Transverse colon (tissue), 4 donors: ENCODE measurements at places on chromosomes 11 and 22.

DNA sequence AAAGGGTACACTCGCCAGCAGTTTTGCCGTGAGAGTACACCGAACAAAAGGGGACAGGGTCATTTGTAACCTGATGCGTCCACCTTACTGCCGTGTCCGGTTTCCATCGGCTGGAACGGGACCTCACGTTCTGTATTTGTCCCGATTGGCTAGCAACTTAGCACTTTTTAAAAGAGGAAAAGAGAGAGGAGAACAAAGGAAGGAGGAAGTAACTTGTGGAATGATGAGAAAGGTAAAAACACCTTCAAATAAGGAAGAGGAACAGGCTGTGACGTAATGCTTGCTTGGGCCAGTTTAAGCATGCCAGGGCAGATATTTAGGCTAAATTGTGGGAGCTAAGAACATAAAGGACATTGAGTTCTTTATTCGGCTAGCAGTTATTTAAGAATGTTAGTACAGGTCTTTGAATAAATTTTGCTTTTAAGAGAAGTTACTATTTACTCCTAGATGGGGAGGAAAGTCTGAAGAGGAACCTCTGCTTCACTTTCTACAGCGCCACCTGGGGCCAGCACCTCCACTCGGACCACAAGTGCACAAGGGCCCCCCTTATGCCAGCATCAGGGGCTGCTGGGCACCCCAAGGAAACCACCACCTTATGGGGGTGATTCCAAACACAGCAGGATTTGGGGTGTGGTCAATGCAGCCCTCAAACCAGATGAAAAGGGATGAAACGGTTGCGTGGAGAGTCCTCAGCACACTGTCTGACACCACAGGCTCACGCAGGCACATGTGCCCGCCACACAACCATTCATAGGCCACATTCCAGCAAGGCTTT lies 5.8 kb downstream of the ARSA start:
- DNase-seq: peak; percentile 65

DNA sequence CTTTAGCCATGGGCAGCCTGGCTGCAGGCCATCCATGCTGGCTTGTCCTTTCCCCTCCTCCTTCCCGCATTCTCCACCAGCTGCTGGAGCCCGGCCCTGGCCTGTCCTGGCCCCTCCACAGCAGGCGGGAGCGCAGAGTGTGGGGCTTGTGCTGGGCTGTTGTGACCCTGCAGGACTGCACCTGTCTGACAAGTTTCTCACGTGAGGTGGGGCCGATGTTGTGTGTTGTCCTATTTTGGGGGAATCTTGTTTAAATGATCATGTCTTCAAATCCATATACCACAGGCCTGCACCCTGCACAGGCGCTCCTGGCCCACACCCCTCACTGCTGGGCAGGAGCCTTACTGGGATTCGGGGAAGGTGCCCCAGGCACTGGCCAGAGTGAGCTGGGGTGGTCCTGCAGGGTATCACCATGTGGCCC lies 30.4 kb downstream of the TBC1D22A start:
- DNase-seq: no peak

DNA sequence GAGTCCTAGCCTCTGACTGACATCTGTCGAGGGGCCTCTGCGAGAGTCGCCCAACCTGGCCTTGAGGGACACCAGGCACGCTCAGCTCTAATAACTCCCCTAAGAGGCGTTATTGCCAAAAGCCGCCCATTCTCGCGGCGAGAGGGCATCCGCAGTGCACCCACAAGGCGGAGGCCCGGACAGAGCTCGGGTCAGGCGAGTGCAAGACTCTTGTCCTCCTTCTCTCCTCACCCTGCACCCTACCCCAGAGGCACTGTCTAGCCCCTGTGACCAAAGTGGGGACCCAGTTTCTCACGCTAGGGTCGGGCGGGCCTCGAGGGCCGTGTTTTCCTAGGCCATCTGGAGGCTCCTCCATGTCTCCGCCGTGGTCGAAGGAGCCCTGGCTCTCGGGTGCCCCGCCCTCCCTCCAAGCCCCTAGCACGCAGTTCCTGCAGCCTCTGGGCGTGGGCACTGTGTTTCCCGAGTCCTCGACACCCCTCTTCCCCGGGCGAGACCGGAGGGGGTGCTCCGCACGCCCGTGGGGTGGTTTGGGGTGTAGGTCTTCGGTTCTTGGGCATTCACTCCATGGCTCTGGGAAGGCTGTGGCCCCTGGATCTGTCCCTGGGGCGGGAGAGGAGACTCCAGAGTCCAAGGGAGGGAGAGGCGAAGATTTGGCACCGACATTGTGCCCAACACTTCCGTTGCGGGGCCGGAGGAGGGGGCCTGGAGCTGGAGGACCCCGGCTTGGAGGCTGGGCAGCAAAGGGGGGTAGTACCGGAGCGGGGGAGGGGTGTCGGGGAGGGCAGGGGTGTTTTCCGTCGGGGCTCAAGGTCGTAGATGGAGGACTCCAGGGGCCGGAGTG lies 1.0 kb downstream of the CHRM4 start:
- DNase-seq: no peak

DNA sequence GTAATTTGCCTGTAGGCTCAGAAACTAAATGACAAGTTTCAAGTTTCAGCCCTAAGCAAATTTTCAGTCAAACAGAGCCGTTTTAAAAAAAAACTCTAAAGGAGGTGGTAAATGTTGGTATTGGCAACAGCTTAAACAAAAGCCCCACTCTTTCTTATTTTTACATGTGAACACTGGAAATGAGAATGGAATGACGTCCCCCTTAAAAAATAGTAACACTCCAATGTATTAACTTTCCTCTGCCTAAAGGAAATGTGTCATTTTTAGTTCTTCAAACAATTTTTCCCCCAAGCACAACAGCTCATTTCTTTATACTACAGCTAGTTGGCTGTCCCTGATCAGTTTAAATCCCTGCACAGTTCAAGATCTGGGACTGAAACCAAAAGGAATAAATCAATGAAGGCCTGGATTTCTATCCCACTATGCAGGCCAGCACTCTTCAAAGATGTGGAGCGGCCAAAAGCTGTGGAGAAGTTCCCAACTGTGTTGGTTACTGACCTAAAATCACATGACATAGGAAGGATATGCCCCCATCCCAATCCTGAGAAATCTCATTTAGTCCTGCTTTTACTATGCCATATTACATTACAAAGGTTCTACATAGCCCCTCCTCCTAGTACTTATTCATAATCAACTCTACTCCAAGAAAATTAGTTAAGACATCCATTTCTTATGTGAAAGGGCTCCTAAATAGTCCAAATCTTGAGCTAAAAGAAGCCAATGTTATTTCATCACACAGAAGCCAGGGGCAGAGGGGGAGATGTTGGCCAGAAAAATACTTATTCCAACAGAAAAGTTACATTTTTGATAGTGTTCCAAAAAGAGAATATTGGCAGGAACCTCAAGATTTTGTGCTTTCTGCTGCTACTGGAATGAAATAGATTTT lies 95.9 kb downstream of the CADM1 start:
- DNase-seq: no peak

DNA sequence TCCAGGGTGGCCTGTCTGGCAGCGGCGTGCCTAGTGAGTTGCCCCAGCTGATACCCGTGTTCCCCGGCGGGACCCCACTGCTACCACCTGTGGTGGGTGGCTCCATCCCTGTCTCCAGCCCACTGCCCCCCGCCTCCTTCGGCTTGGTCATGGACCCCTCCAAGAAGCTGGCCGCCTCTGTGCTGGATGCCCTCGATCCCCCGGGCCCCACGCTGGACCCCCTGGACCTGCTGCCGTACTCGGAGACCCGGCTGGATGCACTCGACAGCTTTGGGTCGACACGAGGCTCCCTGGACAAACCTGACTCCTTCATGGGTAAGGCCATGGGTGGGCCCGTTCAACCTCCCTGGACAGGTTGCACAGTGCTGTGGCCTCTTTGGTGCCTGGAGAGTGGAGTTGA lies 38.5 kb downstream of the ZC3H7B start:
- no peak for DNase-seq

DNA sequence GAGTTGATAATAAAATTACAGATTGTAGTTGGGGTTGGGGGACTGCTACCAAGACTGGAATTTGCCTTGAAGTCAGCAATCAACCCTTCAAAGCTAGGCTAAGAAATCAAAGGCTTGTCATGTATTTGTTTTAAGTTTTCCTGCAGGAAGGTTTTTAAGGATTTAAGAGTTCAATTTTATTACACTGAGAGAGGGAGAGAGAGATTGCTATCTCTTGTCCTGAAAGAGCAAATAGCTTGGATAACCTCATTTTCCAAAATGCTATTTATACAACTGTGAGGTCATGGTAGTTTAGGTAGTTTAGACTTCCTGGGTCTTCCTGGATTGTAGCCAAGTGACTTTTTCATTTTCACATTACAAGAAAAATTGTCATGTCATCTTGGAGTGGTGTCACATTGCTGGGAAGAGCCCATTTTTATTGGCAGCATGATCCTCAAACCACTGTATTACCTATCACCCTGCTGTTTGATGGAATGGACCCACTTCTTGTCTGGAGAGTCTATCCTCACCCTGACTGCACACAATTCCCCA lies 10.1 kb upstream of the PRSS23 start:
- DNase-seq: no peak

DNA sequence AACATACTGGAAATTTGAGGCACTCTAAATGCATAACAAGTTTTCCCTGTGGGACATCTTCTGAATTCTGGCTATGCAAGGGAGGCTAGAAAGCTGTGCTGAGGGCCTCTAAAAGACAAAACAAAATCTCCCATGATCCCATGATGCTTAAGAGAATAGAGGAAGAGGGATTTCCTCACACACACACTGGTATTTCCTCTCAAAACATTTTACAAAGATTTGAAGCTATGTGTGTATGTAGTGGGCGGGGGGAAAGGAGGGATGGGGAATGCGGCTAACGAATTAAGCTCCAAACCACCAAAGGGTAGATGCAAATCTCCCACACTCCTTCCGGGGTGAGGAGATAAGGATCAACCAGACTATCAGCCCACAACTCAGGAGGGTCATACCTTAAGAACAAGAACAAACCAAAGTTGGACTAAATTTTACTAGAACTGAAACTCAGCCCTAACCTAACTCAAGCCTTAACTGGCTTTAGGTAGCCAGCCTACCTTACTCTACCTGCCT lies 6.0 kb downstream of the OR2AT4 start:
- DNase-seq: no peak

DNA sequence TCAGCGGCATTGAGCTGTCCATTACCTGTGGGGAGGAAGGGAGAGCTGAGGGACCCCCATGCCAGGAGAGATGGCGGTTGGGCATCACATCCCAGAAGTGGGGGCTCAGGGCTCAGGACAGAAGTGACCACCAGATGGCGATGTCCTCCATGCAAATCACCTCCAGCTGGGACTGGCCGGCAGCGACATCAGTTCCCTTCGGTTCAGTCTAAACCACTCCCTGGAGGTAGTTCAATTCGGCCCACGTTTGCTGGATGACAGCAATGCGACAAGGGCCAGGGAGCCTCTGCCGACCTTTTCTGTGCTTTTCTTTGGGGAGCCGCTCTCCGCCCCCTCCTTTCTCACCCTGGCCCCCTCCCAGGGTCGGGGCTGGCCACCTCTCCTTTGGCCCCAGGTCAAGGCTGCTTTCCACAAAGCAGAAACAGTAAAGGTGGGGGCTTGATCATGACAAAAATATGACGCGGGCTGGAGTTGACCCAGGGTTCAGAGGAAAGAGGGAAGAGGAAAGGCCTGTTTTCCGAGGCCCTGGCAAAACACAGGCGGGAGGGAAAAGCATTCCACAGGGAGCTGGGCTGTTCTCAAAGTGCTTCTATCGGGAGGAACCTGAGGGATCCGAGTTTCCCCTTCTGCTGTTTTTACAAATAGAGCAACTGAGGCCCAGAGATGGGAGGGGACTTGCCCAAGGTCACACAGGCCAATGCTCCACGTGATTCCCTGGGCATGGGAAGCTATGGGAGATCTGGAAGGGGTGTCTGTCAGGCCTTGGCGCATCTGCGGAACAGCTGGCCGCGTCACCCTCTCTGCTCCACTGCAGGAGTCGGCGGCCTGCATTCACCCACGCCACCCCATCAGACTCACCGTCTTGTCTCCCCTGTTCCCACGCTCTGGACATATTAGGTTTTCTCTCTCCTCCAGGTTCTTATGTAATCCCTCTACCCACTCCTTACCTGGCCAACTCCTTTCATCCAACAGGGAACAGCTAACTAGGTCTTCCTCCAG lies 54.7 kb downstream of the FBXO7 start:
- DNase-seq: peak; percentile 87

GRCh38 chr22:22706253-22706915 lies 62.0 kb downstream of the GGTLC2 start:
- DNase-seq: no peak

DNA sequence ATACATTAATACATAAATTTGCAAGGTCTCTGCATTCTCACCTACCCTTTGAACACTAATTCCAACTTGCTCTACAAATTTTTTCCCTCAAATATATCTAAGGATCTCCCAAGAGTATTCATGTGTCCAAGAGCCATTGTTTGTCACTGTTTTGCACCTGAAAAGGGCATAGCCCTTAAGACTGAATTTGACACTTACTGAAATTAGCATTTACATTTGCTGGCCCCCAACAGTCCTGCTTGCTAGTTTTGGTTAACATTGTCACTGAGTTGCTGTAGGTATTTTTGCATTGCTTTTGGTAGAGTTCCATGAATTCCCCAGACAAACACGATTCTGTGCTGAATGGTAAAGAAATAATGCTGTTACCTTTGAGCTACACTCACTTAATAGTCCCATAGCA lies 57.3 kb downstream of the KCNA4 start:
- DNase-seq: no peak

GRCh38 chr11:9669954-9670353 lies 6.1 kb downstream of the SWAP70 start:
- no peak for DNase-seq

DNA sequence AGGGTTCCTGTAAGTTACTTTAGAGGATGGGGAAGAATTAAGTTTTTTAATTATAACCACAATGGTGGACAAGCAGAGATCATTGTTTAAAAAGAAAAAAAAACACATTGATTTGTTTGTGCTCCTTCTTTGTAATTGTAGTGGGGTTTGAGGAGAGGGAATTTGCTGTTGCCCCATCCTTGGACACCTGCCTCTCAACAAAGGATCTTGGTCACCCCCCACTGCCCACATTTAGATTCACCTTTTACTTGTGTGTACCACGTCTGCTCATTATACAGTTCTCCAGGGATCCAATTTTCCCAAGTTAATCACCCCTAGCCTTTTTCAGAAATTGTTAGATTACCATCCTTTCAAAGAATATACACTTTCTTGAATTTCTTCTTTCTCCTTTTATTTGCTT lies 53.0 kb downstream of the DNAJC24 start:
- no peak for DNase-seq

GRCh38 chr11:111348147-111348546 lies 30.9 kb downstream of the POU2AF1 start:
- no peak for DNase-seq

- DNase-seq: peak; percentile 66
Measured at GRCh38 chr22:50267591-50268390, 2.4 kb downstream of the MAPK11 start.

DNA sequence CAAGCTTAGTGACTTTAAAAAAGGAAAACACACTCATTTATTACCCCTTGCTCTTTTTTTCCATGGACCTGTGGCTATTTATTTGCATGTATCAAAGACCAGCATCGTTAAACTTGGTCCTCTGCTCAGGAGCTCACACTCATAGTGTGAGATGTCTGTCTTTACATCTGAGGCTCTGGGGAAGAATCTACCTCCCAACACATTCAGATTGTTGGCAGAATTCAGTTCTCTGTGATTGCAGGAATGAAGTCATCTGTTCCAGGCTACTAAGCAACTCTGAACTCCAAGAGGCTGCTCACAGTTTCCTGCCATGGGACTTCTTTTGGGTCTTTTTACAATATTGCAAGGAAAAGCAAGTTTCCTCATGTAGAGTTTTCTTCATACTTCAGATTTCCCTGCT lies 138.8 kb downstream of the LRRC4C start:
- no peak for DNase-seq
